ENCODE measurements at places on chromosomes 1 and 21.

DNA sequence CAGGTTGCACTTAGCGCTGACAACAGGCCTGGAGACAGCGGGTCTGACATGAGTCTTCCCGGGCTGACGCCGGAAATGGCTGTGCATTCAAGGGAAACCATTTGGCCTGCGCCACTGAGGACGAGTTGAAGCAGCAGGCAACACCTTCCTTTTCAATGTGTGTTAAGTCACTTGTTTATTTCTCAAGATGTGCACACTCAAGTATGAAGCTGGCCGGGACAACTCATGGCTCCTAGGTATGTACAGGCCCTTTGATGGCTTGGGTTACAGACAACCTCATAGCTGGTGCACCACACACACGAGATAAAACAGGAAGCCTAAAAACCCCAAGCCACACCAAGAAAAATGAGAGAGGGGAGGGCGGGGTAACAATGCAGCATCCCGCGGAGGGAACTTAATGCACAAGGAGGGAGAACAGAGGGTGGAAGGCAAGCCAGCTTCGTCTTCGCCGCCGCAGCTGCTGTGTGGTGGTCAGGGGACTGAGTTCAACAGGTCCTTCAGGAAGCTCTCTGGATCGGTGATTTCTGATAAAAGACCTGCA is 118.0 kb upstream of the IFFO2 start:
- DNase-seq: peak; percentile 14

- no peak for DNase-seq
These were observed 95.4 kb downstream of the PTPRU start for GRCh38 chr1:29331729-29332128.

GRCh38 chr21:45309069-45309986 is 21.6 kb upstream of the POFUT2 start:
- DNase-seq: peak; percentile 47

GRCh38 chr1:110089561-110090275 is 19.2 kb upstream of the ALX3 start:
- DNase-seq: no peak

GRCh38 chr1:17711941-17712340 is 43.2 kb upstream of the ACTL8 start:
- DNase-seq: no peak

DNA sequence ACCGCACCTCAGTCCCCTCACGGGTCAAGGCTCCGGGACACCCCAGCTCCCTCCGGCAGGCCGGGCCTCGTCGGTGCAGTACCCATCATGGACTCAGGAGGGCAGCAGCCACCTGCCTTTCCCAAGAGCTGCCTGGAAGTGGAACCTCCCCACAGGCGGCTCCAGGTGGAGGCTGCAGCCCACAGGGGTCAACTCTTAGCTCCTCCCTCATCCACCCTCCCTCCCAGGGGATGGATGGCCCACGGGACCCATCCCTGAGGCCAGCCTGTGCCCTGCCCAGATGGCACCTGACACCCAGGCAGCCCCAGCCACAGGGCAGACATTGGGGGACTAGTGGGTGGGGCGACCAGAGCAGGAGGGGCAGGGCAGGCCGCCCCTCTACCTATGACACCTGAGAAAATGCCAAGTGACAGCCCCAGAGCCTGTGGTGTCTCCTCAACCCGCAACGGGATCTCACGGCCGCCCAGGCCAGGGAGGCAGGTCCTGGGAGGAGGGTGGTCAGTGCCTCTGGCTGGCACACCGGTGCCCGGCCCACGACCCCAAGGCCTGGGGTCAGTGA is 1.2 kb upstream of the ARHGEF16 start:
- peak; percentile 67 for DNase-seq

DNA sequence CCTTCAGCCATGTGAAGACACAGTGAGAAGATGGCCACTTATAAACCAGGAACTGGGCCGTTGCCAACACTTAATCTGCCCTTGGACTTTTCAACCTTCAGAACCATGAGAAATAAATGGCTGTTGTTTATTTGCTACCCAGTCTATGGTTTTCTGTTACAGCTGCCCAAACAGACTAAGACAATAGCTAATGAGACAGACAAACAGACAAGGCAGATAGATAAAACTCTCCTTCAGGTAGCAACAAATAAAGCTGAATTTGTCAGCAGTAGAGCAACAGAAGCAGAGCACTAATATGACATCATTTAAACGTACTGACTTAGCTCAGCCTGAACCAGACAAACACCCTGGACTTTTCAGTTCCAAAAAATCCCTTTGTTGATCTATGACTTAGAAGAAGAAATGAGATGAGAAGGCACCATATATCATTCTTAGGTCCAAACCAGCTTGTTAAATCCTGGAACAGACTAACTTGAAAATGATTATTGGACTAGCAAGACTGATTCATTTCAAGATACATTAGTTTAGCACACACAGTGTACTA is 27.0 kb downstream of the ZZZ3 start:
- no peak for DNase-seq

- DNase-seq: no peak
These were observed 168.9 kb downstream of the KCNK2 start for GRCh38 chr1:215251428-215251827.

Data from activated T-cell treated with anti-CD3 and anti-CD28 coated beads for 48 hours (primary cell).